ENCODE measurements at places on chromosomes 6 and 20.
A peak's percentile ranks its signal among the peaks of the same experiment; 100 is the strongest.

DNA sequence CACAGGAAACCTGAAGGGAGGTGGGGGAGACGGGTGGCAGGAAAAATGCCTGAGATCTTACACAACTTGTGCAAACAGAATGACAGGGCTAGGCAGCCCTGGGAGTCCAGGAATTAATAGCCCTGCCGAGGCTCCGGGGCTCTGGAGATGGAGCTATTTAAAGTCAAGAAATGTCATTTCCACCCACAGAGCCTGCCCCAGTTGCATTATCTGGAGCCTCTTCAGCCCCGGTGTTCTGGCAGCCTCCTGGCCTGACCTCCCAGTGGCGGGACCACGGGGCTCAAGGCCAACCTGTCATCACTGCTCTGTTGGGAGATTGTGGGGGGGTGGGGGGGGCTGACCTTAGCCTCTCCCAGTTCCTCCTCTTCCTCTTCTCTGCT is 28.5 kb upstream of the SCUBE3 start:
- no peak overlapping the region for H3K4me3 ChIP-seq
- no peak for DNase-seq
- H3K4me1 ChIP-seq = no peaks in the 10 kb centered on the region
- no peak overlapping the region for H3K27ac ChIP-seq
- H3K27me3 ChIP-seq = peaks cover 26% of the 10 kb centered on the region

DNA sequence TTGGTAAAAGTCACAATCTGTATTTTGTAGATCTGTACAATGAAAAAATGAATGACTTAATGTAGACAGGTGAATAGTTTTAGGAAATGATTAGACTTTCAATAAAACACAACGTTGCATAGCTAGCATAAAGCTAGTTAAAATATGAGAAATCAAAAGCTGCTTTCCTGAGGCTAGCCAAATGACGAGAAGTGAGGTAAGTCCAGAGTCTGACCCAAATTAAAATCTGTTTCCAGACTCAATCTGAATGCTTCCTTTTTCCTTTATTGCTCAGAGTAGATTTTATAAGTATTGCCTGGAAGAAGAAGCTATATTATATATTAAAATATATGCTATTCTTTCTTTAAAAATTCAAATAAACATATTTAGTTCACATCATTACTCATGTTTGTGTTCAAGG is 615.4 kb downstream of the CD109 start:
- DNase-seq = no peak
- H3K27ac ChIP-seq = no peak overlapping the region
- H3K27me3 ChIP-seq = no peaks in the 10 kb centered on the region
- no peaks in the 10 kb centered on the region for H3K36me3 ChIP-seq
- no peak overlapping the region for H3K4me3 ChIP-seq

GRCh38 chr20:23097636-23098580 is 11.8 kb upstream of the CD93 start:
- no peaks in the 10 kb centered on the region for H3K36me3 ChIP-seq
- DNase-seq = no peak
- H3K27me3 ChIP-seq = peaks cover 5% of the 10 kb centered on the region
- no peak overlapping the region for H3K27ac ChIP-seq
- no peak overlapping the region for H3K4me3 ChIP-seq

DNA sequence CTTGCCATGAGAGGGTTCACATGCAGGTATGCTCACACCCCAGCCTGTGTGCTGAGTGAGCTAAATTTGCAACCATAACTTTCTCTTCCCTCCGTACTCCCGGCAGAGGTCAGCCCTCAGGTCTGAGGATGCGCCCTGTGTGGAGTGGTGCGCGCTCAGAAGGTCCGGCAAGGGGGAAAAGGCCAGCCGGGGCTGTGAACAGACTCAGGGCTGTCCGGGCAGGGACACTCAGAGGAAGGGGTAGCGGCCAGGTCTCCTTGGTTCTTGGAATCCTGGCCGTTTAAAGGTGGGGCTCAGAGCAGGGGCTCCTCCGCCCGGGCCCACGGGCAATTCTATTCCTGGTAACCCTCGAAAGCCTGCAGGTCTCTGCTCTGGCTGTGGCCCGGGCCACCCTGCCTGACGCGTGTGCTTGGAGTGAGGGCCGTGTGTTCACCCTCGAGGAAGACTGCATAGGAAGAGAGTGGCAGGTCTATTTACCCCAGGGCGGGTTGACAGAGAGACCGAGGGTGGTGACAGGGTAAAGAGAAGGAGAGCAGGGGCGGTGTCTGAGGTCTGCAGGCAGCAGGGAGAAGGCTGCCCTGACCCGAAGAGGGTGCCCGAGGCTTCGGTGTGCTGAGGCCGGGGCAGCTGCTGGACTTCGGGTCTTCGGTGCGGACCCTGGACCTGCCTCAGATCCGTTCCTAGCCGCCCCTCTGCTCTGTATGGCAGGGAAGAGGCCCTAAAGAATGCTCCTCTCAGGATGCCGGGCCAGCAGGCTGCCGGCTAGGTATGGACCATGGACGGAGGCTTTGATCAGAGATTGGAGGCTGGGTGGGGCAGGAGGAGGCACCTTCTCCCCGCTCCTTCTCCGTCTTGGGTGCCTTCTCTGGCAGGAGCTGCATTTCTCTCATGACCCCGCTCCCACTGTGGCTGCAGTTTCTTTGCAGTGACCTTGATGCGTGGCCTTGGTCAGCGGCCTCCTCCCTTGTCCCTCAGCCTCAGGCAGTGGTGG is 131.1 kb upstream of the ARMC2 start:
- H3K4me3 ChIP-seq = no peak overlapping the region
- DNase-seq = no peak
- no peaks in the 10 kb centered on the region for H3K36me3 ChIP-seq
- no peak overlapping the region for H3K27ac ChIP-seq
- peaks cover 21% of the 10 kb centered on the region for H3K27me3 ChIP-seq

- H3K4me3 ChIP-seq = no peak overlapping the region
- H3K27me3 ChIP-seq = no peaks in the 10 kb centered on the region
- no peak overlapping the region for H3K27ac ChIP-seq
- H3K36me3 ChIP-seq = peaks cover 10% of the 10 kb centered on the region
These were observed 14.8 kb upstream of the FAM83C start for GRCh38 chr20:35306931-35307517.

- no peak overlapping the region for H3K4me3 ChIP-seq
- H3K4me1 ChIP-seq = peaks cover 6% of the 10 kb centered on the region
- peaks cover 27% of the 10 kb centered on the region for H3K27me3 ChIP-seq
- no peak for DNase-seq
- H3K36me3 ChIP-seq = no peaks in the 10 kb centered on the region
- H3K27ac ChIP-seq = no peak overlapping the region
These were observed 81.4 kb downstream of the SLC22A3 start for GRCh38 chr6:160429620-160429895.

DNA sequence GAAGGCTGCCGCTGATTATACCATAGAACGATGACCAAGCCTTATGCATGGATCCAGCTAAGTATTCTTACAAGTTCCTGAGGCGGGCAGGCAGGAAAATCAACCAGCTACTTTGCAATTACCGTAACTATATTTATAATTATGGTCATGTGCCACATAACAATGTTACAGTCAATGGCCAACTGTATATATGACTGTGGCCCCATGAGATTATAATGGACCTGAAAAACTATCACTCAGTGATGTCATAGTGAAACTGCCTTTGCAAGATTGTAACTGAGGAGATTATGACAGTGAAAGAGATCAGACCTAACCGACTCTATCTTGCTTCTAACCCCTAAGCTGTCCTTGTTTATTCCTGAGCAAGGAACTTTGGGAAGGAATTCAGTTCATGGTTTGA is 33.1 kb upstream of the FAM135A start:
- H3K4me3 ChIP-seq = no peak overlapping the region
- peaks cover 3% of the 10 kb centered on the region for H3K27me3 ChIP-seq
- no peak for DNase-seq
- H3K4me1 ChIP-seq = no peaks in the 10 kb centered on the region
- H3K27ac ChIP-seq = no peak overlapping the region

DNA sequence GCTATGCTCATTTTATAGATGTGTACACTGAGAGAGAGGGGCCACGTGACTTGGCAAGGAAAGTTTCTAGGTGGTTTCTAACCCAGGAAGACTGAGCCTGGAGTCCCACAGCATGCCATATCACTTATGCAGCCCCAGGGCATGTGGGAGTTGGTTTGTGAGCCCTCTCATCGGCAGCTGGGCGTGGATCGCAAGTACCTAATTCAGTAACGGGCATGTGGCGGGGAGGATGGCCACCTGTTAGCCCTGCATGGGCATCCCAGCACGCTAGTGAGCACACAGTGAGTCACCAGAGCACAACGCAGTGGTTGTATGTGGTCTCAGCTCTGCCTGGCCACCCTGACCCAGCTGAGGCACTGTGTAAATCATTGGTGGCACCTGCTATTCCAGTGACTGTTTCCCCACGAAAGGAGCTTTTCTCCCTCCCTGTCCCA is 88.3 kb downstream of the NINL start:
- no peak for DNase-seq
- H3K27ac ChIP-seq = no peak overlapping the region
- H3K4me1 ChIP-seq = no peaks in the 10 kb centered on the region
- no peak overlapping the region for H3K4me3 ChIP-seq

DNA sequence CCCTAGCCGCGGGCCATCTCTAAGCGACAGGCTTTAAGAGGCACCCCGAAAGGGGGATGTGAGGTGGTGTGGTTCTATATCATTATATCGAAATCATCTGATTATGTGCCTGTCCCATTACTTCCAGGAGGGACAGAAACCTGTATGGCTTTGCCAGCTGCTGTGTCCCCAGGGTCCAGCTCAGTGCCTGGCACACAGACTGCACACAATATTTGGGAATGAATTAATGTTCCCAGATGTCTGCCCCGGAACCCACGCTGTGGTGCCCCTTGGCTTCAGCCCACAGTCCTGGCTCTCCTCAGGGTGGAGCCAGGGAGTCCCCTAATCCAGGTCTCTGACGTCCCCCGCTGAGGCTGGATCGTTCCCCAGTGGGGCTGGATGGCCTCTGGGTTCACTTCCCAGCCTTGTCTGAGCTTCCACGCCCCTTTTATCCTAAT is 8.9 kb upstream of the AHCY start:
- no peak for DNase-seq
- H3K36me3 ChIP-seq = no peaks in the 10 kb centered on the region
- H3K27me3 ChIP-seq = peaks cover 25% of the 10 kb centered on the region
- H3K4me3 ChIP-seq = no peak overlapping the region
- H3K27ac ChIP-seq = no peak overlapping the region

DNA sequence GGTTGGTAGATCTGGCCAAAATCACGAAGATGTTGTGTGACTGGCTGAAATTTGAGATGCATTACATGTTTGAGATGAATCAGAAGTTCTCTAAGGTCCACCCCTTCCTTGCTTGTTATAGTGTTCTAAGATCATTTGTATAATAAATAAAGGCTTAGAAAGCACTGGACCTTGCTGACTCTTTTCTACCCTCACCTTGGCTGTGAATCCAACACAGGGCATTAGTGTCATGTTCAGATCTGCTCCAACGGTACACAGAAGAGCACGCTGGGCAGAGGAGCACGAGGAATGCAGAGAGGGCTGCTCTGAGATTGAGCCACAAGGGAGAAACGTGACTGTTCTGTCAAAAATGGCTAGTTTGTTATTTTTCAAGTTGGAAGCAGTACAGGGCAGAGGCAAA is 169.5 kb upstream of the HDAC2 start:
- no peaks in the 10 kb centered on the region for H3K4me1 ChIP-seq
- DNase-seq = no peak
- H3K36me3 ChIP-seq = no peaks in the 10 kb centered on the region

DNA sequence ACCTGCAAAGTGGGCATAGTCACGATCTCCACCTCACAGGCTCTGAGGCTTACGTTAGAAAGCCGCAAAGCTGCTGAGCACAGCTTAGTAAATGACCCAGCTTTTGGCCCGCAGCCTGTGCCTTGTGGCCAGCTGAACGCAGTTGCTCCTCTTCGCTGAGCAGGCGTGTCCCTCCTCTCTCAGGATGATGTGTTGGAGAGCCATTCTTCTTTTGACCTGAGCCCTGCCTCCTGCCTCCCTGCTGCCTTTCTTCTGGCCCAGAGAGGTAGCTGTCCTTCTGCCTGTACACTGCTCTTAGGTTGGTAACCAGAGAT is 47.6 kb upstream of the MYL9 start:
- no peak for DNase-seq
- no peak overlapping the region for H3K4me3 ChIP-seq
- peaks cover 22% of the 10 kb centered on the region for H3K4me1 ChIP-seq
- peaks cover 4% of the 10 kb centered on the region for H3K36me3 ChIP-seq
- H3K27me3 ChIP-seq = no peaks in the 10 kb centered on the region
- H3K27ac ChIP-seq = peak overlapping the region; percentile 60
